SK-N-MC (cell line): ENCODE measurements at places on chromosomes 6 and 20.

GRCh38 chr20:12728782-12729181, 280.0 kb upstream of the SPTLC3 start:
- DNase-seq, result no peak

DNA sequence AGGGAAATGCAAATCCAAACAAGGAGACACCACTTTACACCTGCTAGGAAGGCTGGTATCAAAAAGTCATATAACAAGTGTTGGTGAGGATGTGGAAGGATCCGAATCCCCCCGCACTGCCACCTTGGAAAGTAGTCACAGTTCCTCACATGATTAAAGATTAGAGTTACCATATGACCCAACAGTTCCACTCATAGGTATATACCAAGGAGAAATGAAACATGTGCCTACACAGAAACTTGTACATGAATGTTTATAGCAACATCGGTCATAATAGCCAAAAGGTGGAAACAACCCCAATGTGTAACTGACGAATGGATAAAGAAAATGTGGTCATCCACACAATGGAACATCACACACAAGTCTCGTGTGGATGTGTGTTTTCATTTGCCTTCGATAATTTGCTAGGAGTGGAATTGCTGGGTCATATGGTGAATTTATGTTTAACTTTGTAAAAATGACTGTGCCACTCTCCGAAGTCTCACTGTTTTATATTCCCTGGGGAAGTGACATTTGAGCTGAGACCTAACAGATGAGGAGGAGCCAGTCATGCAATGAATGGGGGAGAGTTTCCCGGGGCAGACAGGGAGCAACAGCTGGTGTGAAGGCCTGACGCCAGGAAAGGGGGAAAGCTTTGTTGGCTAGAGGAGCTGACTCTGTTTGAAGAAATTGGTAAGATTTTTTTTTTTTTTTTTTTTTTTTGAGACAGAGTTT, 125.9 kb upstream of the MLN start:
- DNase-seq, result no peak

GRCh38 chr20:33031531-33031930, at the start of gene BPIFB6:
Gene BPIFB6 (plus strand): TSS chr20:33031648. CDS start chr20:33031648, 0 bp downstream.
- no peak for DNase-seq

- no peak for DNase-seq
These were observed 3.8 kb downstream of the PDRG1 start for GRCh38 chr20:31948008-31948407.

DNA sequence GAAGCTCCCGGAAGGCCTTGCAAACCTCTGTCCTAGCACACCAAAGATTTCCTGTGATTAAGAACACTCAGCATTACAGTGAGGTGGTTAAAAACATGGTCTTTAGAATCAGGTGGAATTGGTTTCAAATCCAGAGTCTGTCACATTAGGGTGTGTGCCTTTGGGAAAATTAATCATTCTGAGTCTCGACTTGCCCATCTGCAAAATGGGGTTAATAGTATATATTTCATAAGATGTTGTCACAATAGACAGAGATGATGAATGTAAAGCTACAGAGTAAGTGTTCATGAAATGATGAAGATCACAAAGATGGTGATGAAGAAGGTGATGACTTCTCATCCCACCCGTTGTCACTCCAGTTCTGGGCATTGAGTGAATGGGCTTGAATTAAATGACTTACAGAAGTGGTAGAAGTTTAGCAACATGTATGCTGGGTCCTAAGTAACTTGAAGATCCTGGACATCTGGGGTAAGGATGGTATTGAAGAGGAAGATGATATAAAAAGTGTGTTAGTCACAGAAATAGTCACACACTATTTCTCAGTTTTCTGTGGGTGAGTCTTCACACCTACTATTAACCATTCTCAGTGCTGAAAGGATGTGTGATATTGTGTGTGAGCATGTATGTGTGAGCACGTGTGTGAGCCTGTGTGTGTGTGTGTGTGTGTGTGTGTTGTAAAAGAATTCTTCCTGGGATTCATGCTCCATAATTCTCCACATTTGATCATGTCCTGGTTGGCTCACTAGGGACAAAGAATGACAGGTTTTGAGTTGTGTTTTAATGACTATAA, 28.0 kb upstream of the NEDD9 start:
- no peak for DNase-seq

- DNase-seq, result no peak
These were observed 8.9 kb upstream of the TNFRSF6B start for GRCh38 chr20:63687419-63688178.

DNA sequence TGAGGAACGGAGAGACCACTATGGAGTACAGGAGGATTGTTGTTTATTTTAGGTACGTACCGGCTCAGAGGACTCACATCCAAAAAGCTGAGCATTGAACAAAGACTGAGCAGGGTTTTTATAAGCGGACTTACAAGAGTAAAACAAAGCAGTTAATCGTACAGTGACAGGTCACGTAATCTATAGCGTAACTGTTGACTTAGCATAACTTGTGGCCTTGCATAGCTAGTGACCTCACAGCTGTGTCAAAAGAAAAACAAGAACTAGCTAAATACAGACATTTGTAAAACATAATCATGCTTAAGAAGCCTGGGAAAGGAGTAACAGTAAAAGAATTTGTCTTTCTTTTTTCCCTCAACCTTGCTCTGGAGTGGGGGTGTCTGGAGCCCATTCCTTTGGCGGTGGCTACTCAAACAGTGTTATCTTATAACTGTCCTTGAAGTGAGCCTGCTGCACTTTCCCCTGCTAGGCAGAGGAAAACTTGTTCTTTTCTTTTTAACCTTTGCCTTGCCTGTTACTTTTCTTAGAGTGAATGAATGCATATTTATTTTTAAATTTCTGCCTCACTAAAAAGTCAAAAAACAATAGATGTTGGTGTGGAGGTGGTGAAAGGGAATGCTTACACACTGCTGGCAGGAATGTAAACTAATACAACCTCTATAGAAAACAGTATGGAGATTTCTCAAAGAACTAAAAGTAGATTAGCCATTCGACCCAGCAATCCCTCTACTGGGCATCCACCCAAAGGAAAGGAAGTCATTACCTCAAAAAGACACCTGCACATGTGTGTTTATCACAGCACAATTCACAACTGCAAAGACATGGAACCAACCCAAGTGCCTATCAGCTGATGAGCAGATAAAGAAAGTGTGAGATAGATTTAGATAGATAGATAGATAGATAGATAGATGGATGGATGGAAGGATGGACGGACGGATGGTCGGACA, 109.0 kb downstream of the TAF4 start:
- DNase-seq, result no peak

DNA sequence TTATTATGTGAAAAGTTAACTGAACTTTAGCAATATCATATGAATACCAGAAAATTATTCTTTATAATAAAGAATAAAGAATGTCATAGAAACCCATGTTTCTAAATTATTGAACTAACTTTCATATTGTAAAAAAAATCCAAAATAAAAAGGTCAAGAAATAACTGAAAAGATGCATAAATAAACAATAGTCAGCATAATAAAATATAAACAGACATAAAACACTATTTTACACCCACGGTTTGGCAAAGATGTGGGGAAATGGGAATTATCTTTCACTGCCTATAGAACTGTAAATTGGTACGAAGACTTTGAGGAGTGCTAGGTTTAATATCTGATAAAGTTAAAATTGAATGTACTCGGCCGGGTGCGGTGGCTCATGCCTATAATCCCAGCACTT, 34.7 kb upstream of the CTAGE9 start:
- no peak for DNase-seq

- no peak for DNase-seq
These were observed 3.3 kb downstream of the C20orf202 start for GRCh38 chr20:1206366-1207148.

GRCh38 chr6:117955684-117956256, 48.7 kb downstream of the SLC35F1 start:
- DNase-seq, result no peak
